Stimulated activated CD4-positive, alpha-beta T cell treated with anti-CD3 and anti-CD28 coated beads, Interleukin-1b, Interleukin-23, amount 100 ng/mL, for 1 hour (primary cell): ENCODE measurements at places on chromosomes 1 and 21.

DNA sequence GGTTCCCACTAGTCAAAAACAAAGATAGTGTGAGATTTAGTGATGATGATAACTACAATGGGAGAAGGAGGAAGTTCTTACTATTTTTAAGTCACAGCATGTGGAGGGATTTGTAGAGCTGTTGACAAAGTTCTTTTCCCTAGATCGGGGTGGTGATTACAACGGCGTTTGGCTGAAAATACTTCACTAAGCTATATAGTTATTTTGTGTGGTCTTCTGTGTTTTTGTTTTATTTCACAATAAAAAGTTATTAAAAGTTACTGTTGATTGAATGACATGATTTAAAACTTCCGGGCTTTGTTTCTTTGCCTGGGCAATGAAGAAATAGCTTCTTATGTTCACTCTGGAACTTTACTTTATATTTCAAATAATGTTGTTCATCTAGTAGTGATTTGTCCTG, 47.3 kb upstream of the SSX2IP start:
- DNase-seq: no peak

DNA sequence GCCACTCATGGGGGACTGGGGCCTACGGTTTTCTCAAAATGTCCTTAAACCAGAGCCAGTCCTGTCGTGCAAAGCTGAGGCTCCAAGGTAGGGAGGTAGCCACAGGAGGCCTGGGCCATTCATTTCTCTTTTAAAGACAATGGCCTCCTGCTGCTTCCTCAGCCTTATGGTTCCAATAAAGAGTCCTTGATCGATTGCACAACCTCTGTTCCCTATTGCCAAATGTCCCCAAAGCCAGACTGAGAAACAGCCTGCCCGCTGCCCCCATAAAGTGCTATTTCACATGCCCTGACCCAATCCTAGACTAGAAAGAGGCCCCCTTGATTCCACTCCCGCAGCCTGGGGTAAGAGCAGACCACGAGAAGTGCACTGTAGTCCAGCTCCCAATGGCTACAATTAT, 166.7 kb downstream of the CLIC6 start:
- no peak for DNase-seq

DNA sequence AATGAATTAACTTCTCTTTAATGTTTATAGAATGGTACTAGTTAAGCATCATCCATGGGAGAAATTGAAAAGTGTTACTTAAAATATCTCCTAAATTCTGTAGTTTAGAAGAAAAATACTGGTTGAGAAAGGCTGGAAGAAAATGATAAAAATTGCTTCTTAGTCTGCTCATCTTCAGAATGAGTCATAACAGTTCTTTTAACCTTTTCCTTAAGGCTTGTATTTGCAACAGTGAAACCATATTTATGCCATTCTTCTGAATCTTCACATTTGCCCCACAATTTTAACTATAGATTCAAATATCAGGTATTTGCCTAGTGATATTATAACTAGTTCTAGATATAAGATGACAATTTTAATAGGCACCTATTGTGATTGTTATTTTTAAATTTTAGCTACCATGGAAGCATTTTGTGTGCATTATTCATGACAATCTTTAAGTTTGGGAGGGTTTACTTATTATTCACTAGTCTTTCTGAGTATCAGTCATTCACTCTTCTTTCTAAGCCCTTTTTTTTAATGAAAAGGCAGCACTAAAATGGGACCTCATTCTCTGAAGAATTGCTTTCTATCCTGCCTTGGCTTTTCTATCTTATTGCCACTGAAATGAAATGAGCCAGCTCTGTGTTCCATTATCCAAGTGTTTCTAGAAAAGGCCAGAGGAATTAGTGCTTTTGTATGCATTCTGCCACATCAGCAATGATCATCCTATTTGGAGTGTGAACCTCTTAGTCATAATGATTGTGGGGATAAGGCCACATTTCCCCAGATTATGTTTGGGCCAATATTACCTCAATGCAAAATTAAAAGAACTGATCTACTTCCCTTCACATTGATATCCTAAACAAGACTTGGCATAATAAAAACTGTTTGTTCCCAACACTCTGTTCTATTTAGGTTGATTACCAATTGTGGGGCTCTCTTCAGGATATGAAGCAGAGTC, 58.4 kb downstream of the SAMSN1 start:
- DNase-seq: no peak

DNA sequence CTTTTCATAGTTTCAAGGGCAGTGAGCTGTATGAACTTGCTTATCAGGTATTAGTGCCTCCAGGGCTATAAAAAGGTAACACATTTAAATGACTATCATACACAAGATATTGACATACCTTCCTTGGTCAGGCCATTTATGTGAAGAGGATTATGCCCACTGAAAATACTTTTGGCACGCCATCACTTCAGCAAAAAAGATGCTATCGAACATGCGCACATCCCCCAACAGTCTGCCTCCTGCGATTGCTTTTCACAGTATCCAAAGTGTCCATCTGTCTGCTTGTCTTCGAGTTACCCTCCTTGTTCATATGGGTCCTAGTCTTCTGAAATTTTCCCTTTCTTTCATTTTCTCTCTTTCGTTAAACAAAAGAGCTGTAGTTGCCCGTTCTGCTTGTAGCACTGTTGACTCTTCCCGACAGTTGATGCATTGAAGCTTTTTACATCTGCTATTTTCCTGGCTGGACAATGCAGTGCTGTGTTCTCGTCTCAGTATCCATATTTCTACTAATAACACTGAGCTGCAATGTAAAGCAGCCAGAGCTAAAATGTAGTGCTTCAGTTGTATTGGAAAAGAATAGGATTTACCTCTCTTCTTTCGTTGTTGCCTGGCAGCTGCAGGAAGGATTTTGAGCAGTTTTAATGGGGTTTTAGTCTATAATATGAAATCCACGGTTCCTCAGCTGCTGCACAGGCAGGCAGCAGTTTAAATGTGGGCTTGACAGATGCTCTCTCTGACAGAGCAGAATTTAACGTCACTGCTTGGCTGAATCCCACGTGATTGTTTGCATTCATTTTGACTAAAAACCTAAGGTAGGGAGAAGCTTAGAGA, at the start of gene B3GALT2:
Gene B3GALT2 (minus strand): TSS at position 713 of the 831 bp plus-strand sequence. CDS start 5,051 bp downstream, outside the sequence.
- DNase-seq: no peak

DNA sequence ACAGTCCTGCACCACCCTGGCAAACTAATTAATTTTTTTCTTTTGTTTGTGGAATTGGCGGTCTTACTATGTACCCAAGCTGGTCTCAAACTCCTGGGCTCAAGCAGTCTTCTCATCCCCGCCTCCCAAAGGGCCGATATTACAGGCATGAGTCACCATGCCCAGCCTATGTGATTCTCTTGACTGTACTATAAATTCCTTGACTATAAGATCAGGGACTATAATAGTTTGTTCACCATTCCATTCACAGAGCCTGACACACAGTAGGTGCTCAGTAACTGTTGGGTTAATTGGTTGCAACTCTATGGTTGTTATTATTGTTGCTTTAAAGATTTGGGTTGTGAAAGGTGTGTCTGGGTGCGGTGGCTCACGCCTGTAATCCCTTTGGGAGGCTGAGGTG, 17.2 kb downstream of the DAP3 start:
- DNase-seq: no peak

GRCh38 chr1:174060090-174060489, 37.9 kb upstream of the RC3H1 start:
- DNase-seq: no peak

GRCh38 chr21:36183144-36183795, 26.6 kb downstream of the DOP1B start:
- no peak for DNase-seq

- no peak for DNase-seq
Observed at GRCh38 chr1:149937759-149938158, 1.1 kb upstream of the MTMR11 start.

GRCh38 chr1:171566467-171566866, 55.6 kb upstream of the MYOCOS start:
- no peak for DNase-seq

- DNase-seq: no peak
Observed at GRCh38 chr1:36352910-36353878, 29.7 kb upstream of the EVA1B start.

DNA sequence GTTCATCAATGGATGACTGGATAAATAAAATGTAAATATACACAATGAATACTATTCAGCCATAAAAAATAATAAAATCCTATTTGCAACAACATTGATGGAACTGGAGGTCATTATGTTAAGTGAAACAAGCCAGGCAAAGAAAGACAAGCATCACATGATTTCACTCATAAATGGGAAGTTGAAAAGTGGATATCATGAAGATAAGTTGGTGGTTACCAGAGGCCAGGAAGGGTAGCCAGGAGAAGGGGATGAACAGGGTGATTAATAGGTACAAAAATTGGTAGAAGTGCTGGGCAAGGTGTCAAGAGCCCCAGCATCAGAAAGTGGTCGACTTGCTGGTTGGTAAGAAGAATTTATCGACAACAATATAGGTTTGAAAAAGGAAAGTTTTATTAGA, 1.3 kb upstream of the PARK7 start:
- DNase-seq: no peak

DNA sequence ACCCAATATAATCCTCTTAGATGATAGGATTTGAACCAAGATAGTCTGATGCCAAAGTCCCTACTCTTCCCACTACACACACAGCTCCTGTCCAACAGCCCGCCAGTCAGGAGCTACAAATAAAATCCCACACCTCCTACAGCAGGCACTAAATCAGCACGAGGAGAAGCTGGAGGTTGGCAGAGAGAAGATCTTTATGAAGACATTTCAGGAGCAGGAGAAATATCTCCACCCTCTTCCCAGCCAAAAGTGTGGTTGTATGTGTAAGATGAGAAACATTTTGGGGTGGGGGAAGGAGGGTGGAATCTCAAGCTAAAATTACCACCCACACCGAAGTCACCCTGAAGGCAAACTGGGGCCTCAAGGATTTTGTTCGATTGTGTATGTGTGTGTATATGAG, 54.5 kb downstream of the PLXNA2 start:
- no peak for DNase-seq

DNA sequence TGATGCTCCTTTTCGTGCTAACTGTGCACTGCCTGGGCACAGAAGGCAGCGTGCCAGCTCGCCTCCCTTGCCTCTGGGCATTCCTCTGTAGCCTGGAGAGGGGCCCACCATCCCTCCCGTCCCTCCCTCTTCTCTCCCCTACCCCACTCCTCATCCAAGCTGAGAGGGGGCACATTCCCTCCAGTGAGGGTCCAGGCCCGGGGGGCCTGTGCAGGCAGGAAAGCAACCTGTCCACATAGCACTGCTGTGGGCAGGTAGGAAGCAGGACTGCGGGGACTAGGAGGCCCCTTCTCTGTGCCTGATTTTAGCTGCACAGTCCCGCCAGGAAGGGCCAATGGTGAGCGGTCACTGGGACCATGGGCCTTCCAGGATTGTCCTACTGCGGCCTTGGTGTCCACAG, 10.3 kb upstream of the PKNOX1 start:
- DNase-seq: no peak

GRCh38 chr1:50481142-50481736, 58.0 kb upstream of the DMRTA2 start:
- no peak for DNase-seq

GRCh38 chr1:16478091-16478490, 36.0 kb downstream of the RNU1-1 start:
- no peak for DNase-seq

DNA sequence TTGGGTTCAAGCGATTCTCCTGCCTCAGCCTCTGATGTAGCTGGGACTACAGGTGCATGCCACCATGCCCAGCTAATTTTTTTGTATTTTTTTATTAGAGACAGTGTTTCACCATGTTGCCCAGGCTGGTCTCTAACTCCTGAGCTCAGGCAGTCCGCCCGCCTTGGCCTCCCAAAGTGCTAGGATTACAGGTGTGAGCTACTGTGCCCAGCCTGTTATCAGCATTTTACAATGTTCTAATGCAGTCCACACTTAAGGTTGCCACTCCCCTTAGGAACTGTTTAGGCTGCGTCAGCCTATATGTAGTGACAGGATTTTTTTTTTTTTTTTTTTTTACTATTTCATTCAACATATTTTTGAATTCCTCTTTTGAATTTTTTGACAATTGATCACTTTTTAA, 30.2 kb downstream of the AGPAT3 start:
- no peak for DNase-seq

GRCh38 chr1:223500560-223501425, 107.6 kb downstream of the CCDC185 start:
- no peak for DNase-seq

GRCh38 chr1:74396933-74397332, 115.5 kb downstream of the LRRC53 start:
- DNase-seq: no peak

- DNase-seq: no peak
Observed at GRCh38 chr1:46595127-46595526, 8.9 kb downstream of the MKNK1 start.

GRCh38 chr1:112406771-112407170, 10.8 kb downstream of the CTTNBP2NL start:
- DNase-seq: no peak

GRCh38 chr1:58941471-58942289, 157.8 kb upstream of the JUN start:
- no peak for DNase-seq

GRCh38 chr21:38488640-38489270, 9.5 kb downstream of the ERG start:
- no peak for DNase-seq

GRCh38 chr1:172585348-172585747, 52.4 kb downstream of the SUCO start:
- no peak for DNase-seq

- no peak for DNase-seq
Observed at GRCh38 chr1:100152271-100152670, 19.3 kb downstream of the TRMT13 start.

GRCh38 chr1:178134061-178134460, 40.2 kb downstream of the RASAL2 start:
- DNase-seq: no peak

DNA sequence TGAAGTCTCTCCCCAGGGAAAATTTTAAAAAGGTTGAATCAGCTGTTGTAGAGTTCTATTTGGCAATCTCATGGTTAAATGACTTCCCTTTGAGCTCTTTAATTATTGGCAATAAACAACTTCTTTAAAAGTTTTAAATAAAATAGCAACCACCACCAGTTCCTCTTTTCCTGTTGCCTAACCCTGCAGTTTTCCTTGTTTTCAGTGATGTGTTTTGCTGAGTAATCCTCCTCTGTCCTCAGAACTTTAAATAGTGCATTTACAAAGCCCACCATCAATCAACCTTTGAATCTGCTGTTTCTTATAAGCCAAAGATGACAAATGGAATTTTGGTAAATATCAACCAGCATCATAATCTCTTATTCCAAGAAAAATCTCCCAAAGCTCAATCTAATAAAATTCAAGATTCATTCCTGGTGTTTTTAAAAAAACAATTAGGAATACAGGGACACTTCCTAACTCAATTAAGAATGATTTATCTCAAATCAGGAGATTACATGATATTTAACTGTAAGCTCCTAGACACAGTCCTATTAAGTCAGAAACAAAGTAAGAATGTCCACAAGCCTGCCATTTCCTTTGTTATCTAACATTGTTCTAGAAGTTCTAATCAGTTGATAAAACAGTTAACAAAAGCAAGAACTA, 14.8 kb downstream of the AVPR1B start:
- no peak for DNase-seq
